KBM-7 (cell line): ENCODE measurements at places on chromosomes 2 and 18.

- DNase-seq = no peak
Measured at GRCh38 chr2:1618974-1619373, 125.3 kb downstream of the PXDN start.

- no peak for DNase-seq
Measured at GRCh38 chr2:118794546-118794945, 52.9 kb downstream of the EN1 start.

DNA sequence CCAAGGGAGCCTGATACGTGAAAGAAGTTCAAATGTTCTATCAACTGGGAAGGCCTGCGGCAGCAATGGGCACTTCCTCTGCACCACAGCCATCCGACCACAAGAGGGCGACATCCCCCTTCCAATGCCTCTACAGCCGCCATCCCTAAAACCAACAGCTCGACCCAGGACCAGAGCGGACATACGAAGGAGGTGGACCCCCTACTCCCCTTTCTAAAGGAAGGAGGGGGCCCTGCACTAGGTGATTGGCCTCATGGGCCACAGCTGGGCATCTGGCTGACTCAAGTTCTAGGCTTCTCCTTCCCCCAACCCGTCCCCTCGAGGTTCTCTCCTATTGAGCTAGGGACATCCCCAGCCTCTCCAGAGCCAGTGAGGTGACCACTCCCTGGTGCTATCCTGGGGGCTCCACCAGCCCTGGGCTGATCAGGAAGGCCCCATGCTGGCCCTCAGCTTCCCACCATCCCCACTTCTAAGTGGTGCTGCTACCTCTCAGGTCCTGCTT is 217.2 kb downstream of the TNS1 start:
- peak; percentile 89 for DNase-seq

- peak; percentile 37 for DNase-seq
Measured at GRCh38 chr2:102520009-102520408, 47.0 kb downstream of the SLC9A4 start.

DNA sequence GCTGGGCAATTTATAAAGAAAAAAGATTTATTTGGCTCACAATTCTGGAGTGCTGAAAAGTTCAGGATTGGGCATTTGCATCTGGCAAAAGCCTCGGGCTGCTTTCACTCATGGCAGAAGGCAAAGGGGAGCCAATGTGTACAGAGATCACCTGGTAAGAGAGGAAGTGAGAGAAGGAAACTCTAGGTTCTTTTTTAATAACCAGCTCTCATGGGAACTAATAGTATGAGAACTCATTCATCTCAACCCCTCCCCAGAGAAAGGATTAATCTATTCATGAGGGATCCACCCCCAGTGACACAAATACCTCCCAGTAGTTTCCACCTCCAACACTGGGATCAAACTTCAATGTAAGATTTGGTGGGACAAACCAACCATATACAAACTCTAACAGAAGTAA is 129.0 kb downstream of the EVA1A start:
- no peak for DNase-seq
